ENCODE measurements at places on chromosomes 16 and 17.

GRCh38 chr16:30609002-30609925 lies 925 bp downstream of the ZNF689 start:
- no peak for DNase-seq

GRCh38 chr16:86231996-86232350 lies 278.4 kb upstream of the FOXF1 start:
- no peak for DNase-seq

- peak; percentile 35 for DNase-seq
Measured at GRCh38 chr16:82043680-82044584, 8.9 kb downstream of the HSD17B2 start.

- DNase-seq, result no peak
Measured at GRCh38 chr17:44213403-44214229, 5.9 kb downstream of the UBTF start.

GRCh38 chr17:46883871-46884520 lies 32.6 kb downstream of the WNT9B start:
- no peak for DNase-seq

DNA sequence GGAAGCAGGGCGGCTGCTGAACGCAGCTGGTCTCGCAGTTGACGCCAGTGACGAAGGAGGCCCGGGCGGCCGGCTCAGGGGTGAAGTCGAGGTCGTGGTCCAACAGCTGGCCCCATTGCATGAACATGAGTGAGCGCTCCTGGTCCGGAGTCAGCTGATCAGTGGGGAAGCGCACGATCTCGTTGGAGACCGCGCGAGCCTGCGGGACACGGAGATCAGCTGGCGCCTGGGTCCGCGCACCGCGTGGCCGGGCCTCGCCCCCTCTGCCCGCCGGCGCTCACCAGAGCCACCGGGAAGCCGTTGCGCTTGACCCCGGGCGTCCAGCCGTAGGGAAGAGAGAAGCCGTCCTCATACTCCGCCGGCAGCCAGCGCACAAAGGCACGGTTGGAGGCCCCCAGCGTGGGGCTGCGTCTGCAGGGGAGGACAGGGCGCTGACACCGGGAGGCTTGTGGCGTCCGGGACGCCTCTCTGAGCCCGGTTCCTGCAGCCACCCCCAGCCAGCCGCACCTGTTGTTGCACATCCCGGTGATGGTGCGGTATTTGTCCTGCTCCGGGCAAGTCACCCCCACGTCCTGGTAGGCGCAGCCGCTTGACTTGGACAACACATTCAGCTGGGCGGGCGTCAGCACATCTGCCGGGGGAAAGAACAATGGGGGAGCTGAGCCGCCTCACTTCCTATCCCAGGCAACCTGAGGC lies 1.6 kb downstream of the MPO start:
- no peak for DNase-seq

DNA sequence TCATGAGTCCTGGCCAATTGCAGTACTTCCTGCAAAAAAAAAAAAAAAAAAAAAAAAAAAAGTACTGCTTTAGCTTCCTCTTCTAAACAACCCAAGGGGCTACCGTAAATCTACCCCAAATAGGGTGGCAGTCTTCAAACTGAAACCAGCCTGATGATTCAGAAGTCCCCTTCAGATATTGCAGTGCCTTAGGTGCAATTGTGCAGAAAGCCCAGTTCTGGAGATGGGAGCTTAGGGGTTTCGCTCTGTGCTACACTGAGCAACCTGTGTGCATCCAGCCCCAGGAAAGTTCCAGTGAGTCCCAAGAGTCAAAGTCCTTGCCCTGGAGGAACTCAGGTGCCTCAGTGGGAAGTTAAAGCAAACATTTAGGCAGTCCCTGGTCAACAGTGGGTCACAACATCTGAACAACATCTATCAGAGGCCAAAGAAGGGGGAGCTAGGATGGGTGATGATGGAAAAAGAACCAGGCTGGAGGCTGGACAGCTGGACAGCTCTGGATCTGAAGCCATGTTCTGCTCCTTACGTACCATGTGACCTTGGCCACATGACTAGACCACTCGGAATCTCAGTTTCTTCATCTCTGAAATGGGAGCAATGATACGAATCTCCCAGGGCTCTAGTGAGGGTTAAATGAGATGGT lies 6.7 kb upstream of the CIITA start:
- DNase-seq, result no peak

GRCh38 chr17:65985571-65985970 lies 206.4 kb downstream of the CEP112 start:
- no peak for DNase-seq

GRCh38 chr17:81306898-81307510 lies 11.9 kb upstream of the SLC38A10 start:
- no peak for DNase-seq

DNA sequence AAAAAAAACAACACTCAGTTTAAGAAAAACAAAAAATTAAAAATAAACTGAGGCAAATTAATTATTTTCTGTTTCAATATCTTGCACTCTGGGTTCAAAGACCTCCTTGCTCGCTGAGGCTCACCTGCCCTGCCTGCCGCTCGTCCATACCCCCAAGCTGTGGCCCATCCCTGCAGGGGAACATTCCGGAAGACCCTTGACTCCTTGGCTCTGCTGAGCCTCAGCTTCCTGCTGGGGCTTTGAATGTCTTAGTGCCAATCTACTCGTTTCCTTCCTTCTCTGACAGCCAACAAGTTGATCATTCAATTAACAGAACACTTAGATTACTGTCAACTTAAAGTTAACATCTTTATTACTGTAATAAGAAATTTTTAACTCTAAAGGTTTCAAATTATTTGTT lies 24.3 kb downstream of the G6PC1 start:
- DNase-seq, result no peak

GRCh38 chr16:73172241-73172972 lies 124.5 kb upstream of the ZFHX3 start:
- DNase-seq, result no peak

DNA sequence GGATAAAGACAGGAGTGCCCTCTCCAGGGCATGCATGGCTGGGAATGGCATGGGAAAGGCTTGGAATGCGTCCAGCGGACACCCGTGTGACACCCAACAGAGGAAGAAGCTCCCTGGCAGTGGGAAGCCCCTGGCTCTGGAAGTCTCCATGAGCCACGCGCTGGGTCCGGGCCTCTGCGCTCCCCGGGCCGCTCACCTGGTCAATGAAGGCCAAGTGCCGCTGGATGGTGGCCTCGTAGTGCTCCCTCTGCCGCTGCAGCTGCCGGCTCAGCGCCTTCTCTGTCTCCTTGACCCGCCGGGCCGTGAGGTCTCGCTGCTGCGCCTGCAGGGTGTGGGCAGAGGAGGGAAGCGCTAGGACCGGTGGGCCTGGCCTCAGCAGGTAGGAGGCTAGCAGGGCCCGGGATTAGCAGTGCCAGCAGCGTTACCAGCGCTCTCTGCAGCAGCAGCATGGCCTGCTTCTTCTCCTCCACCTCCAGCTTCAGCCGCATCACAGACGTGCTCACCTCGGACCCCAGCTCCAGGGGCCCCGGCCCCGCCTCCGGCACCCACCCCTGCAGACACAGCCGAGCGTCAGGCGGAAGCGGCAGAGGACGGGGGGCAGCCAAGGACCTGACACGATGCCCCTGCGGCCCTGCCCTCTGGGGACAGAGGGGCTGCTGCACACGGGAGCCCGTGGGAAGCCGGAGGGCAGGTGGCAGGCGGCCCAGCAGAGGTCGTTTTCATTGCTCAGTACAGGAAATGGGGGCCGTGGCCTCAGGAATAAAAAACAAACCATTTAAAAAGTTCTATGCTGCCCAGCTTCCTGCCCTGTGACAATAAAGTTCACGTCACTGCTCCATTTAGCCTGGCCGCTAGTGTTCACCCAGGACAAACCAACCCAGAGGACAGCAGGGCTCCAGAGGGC lies 26.0 kb downstream of the CEP131 start:
- no peak for DNase-seq

DNA sequence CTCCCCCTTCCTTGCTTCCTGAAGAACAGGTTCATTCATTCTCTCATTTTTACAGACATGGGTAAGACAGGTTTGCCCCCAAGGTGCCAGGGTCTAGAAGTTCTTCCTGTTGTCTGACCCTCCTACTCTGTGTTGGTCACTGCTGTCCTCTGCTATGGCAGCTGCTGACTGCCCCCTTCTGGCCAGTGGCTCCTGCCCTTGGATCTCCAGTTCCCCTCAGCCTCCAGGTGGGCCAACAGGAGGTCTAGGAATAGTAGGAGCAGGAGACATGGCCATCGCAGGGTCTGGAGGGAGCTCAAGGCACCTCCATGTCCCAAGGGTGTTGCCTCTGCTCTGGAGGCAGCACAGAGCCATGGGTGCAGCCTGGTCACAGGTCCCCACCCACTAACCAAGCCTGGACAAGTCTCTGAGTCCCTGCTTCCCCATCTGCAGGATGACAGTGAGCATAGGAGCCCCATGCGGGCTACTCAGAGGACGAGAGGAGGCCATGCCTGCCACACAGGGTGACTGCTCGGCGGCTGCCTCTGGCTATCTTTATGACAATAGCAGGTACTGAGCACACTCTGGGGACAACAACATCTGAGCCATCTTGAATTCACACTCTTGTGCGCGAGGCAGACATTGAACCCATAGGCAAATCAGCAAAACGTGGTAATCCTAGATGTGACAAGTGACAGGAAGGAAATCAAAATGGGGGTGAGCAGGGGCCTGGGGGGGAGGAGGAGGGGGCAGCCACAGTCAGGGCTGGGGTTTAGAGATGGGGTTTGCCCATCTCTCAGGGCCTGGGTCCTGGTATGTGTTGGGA lies 27.0 kb upstream of the NXPH3 start:
- no peak for DNase-seq

- DNase-seq, result no peak
Measured at GRCh38 chr17:73282629-73283028, 20.9 kb upstream of the CPSF4L start.

DNA sequence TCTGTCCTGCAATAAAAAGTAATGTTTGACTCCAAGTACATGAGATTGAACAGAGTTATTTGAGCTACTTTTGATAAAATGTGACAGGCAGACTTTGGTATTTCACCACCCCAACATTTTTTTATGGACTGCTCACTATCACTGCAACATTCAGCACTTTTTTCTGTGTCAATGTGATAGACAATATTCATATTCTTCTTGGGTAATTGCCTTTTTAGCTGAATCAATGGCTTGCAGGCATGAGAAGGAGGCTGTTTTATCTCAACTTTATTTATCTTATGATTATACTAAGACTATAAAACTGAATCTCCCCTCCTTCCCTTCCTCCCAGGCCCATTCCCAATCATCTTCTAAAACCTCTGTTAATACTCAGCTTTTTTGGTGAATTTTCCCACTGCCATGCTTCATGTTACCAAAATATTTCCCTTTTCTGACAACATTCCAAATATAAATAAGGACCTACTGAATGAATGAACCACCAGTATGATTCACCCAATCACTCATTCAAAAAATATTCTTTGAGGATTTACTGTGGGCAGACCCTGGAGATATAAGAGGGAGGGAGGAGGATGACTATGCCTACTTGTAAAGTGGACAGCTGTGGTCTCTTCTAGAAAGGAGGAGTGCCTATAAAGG lies 67.6 kb downstream of the CDH13 start:
- no peak for DNase-seq

- peak; percentile 18 for DNase-seq
Measured at GRCh38 chr16:87968541-87968940, 17.3 kb downstream of the BANP start.

- DNase-seq, result no peak
Measured at GRCh38 chr16:11001611-11002010, 57.2 kb downstream of the CLEC16A start.

DNA sequence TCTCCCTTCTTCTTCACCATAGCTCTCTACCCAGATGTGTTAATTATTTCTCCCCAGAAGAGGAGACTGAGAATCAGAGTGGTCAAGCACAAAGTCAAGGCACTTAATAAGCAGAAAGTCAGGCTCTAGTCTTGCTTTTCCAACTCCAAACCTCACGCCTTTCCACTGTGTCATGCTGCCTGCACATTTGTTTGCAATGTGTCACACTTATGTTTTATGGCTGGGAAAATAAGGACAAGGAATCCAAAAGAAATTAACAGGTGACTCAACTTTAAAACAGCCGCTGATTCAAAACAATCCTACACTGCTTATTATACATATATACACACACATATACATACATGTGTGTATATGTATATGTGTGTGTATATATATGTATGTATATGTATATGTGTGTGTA lies 255.7 kb upstream of the DYNLRB2 start:
- DNase-seq, result peak; percentile 85

- DNase-seq, result no peak
Measured at GRCh38 chr17:34171245-34171818, 83.8 kb upstream of the CCL2 start.

DNA sequence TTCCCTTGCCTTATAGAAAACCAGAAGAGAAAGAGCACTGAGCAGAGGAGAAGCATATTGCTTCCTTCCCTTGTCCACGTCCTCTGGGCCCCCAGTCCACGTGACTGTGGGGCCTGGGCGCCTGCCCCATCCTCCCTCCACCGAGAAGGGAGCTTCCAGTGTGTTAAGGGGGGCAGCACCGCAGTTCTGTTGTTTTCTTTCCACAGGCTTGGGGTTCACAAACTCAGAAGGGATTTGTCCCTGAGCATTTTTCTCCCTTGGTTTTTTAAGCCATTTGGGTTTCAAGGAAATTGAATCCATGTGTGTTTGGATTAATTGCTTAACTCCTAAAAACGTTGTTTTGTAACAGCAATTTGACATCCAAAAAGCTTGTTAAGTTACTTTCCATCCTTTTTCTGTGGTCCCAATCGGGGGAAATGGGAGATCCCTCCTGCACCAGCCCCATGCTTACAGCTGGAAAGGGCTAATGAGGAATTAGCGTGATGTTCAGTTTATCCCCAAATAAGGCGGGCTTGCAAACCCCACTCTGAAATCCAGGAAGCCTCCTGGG lies 347.5 kb upstream of the TNRC6C start:
- DNase-seq, result no peak

All from kidney epithelial cell (primary cell).